T1000 (cell line): ENCODE measurements at places on chromosomes 1 and 21.

GRCh38 chr1:107481756-107482384 lies 341.0 kb downstream of the NTNG1 start:
- DNase-seq = no peak

GRCh38 chr1:44019466-44019948 lies 11.8 kb downstream of the SLC6A9 start:
- no peak for DNase-seq

- DNase-seq = no peak
Measured at GRCh38 chr1:221794079-221794670, 52.3 kb upstream of the DUSP10 start.

GRCh38 chr1:98700228-98700627 lies 38.7 kb downstream of the SNX7 start:
- DNase-seq = no peak

GRCh38 chr1:7013833-7014639 lies 228.8 kb downstream of the CAMTA1 start:
- no peak for DNase-seq

GRCh38 chr1:228338521-228339051 lies 68.0 kb downstream of the TRIM11 start:
- DNase-seq = no peak

DNA sequence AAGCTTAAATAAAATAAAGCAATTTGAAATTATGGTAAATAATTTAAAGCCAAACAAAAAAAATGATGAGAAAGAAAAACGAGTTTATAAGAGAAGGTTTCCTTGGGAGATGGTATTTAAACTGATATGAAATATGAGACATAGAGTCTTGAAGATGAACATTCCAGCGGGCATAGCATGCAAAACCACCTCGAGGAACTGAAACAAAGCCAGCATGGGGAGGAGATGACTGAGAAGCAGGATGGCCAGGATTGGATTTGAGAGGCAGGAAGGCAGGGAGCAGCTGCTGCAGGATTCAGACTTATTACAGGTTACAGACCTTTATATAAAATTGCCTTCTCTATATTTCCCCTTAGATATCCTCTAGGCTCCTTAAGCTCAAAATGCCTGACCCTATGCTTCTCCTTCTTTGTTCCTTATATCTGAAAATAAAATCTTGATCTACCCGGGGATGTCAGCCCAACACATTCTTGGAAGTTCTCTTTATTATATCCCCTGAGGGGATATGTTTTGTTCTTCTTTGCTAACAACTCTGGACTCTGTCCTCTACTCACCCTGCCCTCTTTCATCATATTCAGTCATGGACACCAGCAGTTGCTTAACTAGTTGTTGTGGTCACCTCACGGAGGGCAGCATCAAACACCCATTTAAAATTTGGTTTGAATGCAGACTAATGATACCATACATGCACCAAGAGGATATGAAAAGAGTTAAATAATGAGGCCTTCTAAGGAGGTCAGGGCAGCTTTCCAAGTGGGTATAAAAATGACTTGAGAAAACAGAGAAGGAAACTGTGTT lies 719.1 kb upstream of the B3GALT2 start:
- DNase-seq = peak; percentile 5

GRCh38 chr1:222926566-222926965 lies 111.7 kb downstream of the DISP1 start:
- DNase-seq = no peak

DNA sequence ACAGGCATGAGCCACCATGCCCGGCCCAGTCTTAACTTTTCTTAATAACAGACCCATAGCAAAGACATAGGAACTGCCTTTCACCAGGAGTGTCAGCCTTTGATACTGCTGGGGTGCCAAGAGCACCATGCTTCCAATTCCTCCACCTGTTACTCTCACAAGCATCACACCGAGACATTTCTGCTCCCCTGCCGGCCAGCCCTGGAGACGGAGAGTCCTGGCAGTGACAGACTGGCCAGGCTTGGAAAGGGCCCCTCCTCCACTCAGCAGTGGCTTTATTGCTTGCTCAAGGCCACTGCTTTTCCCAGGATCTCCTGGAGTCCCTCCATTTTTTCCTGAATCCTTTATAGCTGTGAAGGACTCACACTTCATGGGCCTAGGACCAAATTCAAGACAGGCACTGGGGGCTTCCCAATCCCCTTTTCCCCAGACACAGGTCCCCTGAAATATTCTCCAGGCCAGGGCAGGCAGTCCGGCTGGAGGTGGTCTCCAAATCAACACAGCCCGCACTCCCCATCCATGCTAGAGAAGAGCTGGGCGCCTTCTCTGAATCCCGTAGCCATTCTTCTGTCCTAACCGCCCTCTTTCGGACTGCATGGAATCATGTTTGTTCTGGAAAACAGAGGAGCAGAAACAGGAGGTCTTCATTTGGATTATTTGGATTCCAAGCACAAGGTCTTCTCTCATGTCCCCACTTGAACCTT lies 25.5 kb upstream of the PTPRF start:
- DNase-seq = no peak

DNA sequence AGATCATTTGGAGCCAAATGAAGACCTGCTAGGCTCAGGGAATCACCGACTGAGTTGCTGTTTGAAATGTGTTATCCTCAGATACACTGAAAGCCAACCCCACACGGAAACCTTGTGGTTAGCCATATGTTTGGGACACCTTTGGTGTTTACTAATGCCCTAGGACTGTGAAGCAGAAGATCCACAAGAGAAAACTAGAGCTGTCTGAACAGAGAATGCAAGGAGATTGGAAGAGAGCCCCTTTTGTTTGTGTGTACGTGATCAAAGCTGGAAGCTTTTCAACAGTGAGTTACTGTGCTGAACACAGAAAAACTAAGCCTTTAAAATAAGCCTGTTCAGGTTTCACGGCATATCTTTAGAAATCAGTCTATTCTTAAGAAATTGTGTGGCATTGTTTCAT lies 908.2 kb upstream of the ADGRL2 start:
- DNase-seq = no peak

- DNase-seq = peak; percentile 74
Measured at GRCh38 chr1:20603504-20604464, 14.9 kb downstream of the CDA start.

DNA sequence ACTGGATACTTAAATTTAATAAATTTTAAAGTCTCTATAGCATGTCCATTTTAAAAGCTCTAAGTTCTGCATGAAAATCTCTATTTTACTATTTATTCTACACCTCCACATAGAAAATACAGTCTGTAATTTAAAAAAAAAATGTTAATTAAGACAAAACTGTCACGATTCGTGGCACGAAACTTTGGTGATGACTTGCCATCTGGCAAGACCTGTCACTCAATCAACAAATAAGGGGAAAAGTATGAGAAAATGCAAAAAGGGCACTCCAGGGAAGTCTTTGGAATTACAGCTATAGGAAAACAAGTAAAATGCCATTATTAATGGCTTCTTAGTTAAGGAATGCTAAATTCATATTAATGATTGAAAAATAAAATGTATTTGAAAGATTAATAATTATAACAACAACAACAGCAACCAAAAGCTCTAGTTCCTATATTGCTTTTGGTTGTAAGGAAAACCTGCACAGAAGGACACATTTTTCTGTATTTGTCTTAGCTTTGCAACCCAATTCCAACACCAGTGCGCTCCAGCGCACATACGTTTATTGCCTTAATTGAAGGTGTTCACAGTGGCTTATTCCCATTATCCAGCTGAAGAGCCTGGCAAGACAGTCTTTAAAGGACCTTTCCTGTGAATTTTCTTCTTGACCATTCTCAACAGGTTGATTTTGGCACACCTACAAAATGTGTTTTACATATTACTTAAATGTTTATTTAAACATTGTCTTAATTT lies 107.8 kb downstream of the PLPPR5 start:
- no peak for DNase-seq

DNA sequence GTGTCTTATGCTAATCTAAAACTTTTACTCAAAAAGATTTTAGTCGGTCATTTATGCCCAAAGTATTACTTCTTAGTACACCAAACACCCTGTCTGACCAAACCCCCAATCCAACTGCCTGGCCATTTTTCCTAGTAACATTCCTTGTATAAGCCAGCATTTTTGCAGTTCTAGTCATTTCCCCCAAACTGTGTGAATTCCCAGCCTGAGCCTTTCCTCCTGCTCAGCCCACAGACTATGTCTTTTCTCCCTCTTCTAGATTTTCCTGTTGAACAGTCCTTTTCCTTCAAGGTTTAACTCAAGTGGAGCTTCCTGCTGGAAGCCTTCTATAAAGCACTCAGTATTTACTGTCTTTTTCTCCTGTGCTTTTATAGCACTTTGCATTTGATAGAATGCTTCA lies 843.8 kb downstream of the USP25 start:
- no peak for DNase-seq

DNA sequence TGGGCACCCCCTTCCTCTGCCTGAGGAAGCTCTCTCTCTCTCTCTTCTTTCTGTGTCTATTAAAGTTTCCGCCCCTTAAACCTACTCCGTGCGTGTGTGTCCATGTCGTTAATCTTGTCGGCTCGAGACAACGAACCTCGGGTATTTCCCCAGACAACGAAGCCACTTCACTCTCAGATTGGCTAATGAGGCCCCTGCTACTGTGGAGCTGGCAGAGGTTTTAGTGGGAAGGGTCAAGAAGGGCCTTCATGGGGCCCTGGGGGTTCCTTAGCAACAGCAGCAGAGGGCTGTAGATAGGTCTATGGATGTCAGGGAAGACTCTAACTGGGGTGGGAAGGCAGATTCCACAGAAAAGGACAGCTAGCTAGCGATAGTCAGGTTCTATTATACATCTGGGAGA lies 239.8 kb upstream of the RAB4A start:
- no peak for DNase-seq

DNA sequence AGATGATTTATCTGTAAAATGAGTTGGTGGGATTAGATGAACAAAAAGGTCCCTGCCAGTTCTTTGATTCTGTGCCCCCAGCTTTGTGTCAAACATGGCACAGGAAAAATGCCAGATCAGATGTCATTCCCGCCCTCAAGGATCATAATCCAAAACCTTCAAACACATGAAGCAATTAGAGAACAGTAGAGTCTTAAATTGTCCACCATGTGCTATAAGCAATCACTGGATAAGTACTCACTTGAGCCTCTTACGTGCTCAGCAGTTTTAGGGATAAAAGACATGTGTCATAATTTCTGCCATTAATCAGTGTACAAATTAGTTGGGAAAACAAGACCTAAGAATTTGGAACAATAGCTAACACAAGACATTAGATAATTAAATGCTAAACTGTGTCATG lies 15.4 kb upstream of the KIAA0040 start:
- no peak for DNase-seq

DNA sequence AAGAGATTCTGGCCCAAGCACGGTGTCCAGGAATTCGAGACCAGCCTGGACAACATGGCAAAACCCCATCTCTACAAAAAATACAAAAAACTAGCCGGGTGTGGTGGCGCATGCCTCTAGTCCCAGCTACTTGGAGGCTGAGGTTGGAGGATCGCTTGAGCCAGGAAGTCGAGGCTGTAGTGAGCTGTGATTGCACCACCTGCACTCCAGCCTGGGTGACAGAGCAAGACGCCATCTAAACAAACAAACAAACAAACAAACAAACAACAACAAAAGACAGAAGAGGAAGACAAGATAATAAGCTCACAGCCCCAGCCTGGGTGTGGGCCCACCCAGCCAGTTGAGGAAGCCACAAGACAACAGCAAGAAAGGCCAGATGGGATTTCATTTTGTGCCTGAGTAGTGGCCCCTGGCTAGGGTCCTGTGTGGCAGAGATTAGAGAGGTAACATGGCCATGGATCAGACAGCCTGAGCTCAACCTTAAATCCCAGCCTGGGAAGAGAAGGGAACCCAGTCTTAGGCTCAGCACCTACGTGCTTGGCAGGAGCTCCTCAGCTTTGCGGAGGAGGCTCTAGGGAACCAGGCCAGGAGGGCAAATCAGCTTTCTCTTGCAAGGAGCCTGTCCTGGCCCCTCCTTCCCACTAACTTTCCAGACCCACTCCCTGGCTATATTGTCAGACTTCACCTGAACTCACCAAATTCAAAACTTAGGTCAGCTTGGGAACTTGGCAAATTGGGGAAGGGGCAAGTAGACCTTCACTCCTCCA lies 4.9 kb upstream of the BEST4 start:
- DNase-seq = no peak

DNA sequence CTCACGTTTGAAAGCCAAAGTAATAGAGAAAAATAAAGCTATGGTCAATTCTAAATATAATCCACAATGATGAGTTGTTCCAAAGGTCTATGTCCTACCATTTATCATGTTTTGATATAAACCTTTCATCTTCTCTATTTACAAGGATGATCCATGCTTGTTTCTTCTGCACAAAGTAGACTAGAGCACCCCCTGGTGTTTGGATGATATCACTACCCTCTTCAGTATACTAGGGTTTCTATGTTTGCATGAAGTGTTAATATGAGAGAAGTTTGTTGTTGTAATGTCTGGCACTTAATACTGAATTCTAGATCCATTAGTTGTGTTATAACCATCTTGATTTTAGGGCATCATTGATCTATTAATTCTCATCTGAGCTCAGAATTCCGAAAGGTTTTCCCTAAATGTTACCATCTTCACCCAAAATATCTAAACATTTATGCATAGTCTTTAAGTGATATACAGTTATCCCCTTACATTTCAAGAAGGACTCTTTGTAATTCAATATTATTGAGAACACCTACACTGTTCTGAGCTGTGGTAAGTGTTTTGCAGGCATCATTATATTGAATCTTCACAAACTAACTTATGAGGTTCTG lies 21.1 kb downstream of the CLDN8 start:
- no peak for DNase-seq

DNA sequence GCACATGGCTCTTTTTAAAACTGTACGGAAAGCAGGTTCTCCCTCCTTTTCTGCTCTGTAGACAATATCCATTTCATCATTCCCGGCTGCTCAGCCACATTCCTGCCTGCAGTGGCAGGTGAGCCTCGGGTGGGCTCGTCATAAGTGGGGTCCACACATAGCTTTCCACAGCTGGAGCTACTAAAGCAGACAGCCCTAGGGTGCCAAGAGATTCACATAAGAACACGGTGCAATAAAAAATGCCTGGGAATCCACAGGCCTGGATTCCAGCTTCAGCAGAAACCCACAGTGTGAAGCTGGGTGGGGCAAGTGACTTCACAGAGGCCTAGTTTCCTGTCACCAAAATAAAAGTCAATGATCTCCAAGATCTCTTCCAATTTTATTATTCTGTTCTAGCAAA lies 96.4 kb downstream of the MIS18A start:
- DNase-seq = no peak

- peak; percentile 27 for DNase-seq
Measured at GRCh38 chr1:217562229-217562878, 68.5 kb downstream of the GPATCH2 start.

- DNase-seq = no peak
Measured at GRCh38 chr1:88557014-88557413, 127.1 kb upstream of the PKN2 start.

- DNase-seq = no peak
Measured at GRCh38 chr1:3618531-3618880, 6.3 kb upstream of the TPRG1L start.

- no peak for DNase-seq
Measured at GRCh38 chr1:168498159-168498631, 45.6 kb downstream of the XCL2 start.

GRCh38 chr1:230926182-230926581 lies 52.5 kb downstream of the TTC13 start:
- no peak for DNase-seq
